NCI-H226 (cell line): ENCODE measurements at places on chromosomes 1 and 21.

DNA sequence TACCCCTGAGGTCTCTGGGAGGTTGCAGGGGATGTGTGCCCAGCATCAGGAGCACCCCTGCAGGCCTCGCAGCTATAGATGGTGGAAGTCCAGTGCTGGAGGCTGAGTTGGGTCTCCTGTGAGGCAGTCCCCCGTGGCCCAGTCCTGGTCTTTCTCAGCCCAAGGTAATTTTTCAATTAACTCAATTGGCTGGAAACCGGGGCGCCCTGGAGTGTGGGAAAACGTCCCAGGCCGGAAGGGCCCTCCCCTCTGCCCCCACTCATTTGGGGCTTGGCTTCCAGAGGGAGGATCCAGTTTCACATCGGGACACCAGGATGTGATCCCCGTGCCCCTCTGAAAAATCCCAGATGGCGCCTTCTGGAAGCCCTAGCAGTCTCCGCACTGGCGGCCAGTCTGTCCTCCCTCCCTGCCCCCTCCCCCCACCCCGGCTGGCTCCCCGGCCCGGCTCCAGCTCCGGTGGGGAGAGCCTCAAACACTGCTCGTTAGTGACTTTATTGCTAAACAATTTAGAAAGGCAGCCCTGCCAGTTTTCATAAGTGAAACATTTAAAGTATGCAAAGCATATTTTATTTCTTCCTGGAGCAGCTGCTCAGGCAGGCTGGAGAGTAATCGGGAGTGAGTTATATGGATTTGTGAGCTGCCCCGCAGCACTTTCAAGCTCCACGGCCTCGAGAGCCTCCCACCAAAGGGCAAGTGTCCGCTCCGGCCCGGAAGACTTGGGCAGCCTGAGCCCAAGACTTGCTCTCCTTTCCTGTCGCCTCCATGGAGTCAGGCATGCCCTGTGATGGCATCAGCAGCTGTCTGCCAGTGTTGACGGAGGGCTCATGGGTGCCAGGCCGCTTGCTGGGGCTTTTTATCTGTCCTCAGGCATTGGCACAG lies 208.2 kb upstream of the TMEM51 start:
- DNase-seq = peak; percentile 49

- no peak for DNase-seq
These were observed 29.6 kb downstream of the NHLH2 start for GRCh38 chr1:115811140-115811828.

GRCh38 chr1:223765036-223765718 lies 52.8 kb downstream of the CAPN2 start:
- DNase-seq = no peak

DNA sequence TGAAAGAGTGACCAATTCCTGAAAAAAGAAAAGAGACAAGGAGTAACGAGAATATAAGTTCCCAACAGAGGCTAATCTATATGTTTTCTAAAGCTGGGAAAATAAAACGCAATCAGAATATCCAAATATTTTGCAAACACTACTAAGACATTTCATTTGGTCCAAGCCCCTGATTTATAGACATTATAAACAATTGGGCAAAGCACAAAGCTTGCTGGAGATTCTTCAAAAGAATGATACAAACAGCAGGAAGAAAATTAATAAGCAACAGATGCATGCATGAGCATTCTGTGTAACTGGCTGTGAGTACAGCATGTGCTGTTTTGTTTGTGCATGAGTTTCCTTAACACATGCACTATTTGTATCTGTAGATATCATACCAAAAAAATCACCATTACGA lies 552.9 kb downstream of the LTN1 start:
- no peak for DNase-seq

DNA sequence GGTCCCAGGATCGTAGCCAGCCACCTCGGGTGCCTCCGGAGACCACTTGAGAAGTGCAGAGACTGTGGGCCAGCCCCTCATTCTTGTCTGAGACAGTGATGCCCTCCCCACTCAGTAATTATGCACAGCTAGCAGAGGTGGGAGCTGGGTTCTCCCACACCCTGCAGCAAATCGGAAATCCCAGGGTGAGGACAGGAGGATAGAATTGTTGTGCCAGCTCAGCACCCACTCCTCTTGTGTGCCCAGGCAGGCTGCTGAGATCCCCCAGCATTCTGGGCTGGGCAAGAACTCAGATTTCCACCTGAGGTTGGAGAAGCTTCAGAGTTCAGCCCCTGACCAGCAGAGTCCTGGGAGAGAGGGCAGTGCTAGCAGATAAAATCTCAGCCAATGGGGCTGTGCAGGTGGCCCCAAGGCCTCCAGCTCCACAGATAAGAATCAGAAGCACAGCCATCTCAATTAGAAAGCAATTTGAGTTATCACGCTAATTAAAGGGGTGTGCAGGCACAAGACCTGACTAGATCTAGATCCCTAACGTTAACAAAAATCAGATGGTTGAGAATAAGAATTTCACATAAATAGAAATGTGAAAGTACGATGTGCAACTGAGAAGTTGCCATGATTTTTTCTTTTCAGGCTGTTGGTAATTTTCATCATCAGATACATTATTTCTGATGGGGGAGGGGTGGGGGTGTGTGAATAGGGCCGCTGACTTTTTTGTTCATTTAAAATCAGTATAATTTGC lies 45.5 kb upstream of the IRF2BP2 start:
- no peak for DNase-seq

DNA sequence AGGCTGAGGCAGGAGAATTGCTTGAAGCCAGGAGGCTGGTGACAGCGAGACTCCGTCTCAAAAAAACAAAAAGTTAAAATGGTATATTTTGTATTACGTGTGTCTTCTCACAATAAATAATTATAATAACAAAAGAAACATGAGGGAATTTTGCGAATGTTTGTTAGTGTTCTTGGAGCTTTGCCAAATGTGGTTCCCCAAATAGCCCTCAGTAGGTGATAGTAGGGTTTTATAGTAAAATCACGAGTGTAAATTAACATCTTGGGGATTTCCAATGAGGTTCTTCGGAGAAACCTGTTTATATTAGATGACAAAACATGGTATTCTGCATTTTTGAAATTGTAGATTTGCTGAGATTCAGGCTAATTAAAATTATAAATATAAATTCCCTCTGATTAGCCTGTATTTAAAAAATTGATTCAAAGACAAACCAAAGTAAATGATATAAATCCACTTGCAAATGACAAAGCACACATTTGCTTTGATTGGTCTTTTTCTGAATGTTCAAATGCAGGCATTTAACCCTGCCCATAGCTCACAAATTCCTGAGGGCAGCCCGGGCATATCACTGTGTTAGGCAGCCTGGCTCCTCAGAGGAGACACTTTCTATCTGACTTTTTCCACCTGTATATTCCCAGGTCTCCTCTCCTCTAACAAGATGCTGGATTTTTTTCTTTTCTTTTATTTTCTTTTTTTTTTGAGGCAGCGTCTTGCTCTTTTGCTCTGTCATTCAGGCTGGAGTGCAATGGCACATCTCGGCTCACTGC lies 50.3 kb upstream of the TSNAX start:
- DNase-seq = no peak

- no peak for DNase-seq
These were observed 60.2 kb downstream of the DAB1 start for GRCh38 chr1:57363643-57364042.
